ENCODE measurements at places on chromosomes 6 and 20. TPM values are rescaled to one million over a fixed set of nuclear protein-coding genes. Genes with fewer than 3 reads are reported as not detected.

Gene NTSR1
- not detected for total RNA-seq

Gene TMEM200A
- 4.3 TPM for total RNA-seq

Gene RNF182
- 1.7 TPM for total RNA-seq

Gene ADGRF1
- not detected for total RNA-seq

Gene PRPH2
- total RNA-seq, result 1.4 TPM

Gene BHLHE23
- not detected for total RNA-seq

Gene IRF4
- 6.3 TPM for total RNA-seq

Gene PNPLA1
- total RNA-seq, result 0.32 TPM

Gene HLA-G
- not detected for total RNA-seq

Gene NMBR
- not detected for total RNA-seq

Gene CGA
- total RNA-seq, result not detected

Gene SMLR1
- not detected for total RNA-seq

Gene FLRT3
- total RNA-seq, result 0.06 TPM

Gene TRIM15
- not detected for total RNA-seq

Gene VWA7
- 0.77 TPM for total RNA-seq

Gene PGC
- not detected for total RNA-seq

Gene PACSIN1
- total RNA-seq, result not detected

Gene PPP1R3G
- total RNA-seq, result 1.3 TPM

Gene TAGAP
- 5.7 TPM for total RNA-seq

Gene ZMYND8
- total RNA-seq, result 23.1 TPM

Gene ARG1
- 10.0 TPM for total RNA-seq

Gene HRH3
- total RNA-seq, result not detected

Gene VSTM2L
- total RNA-seq, result 0.93 TPM

Gene C6orf141
- 3.9 TPM for total RNA-seq

Data from mesenteric fat pad (tissue), 1 donor.